ENCODE measurements at places on chromosomes 4 and X. TPM values are rescaled to one million over a fixed set of nuclear protein-coding genes. Genes with fewer than 3 reads are reported as not detected.
A peak's percentile ranks its signal among the peaks of the same experiment; 100 is the strongest.

GRCh38 chrX:20252381-20253231 lies 14.1 kb downstream of the RPS6KA3 start:
- no peak overlapping the region for H3K4me3 ChIP-seq
- no peaks in the 10 kb centered on the region for H3K27me3 ChIP-seq
- H3K4me1 ChIP-seq: peaks cover 32% of the 10 kb centered on the region
- H3K27ac ChIP-seq: peak overlapping the region; percentile 64

DNA sequence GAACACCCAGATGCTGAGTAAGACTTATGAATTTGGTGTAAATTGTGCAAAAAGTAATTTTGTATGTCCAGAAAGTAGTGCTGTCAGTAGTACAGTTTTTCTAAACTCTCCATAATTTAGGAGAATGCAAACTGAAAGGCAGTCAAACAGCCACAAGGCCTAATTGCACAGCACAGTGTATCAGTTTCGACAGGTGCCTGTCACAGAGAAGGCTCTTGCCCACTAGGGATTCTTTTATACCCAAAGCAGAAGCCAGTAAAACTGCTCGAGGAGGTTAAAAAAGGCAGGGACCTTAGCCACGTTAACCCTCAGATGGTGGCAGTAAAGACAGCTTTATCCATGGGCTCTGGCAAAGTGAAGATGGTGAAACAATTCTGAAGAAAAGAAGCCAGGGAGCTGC lies 69.4 kb upstream of the GATB start:
- DNase-seq: no peak
- H3K36me3 ChIP-seq: no peaks in the 10 kb centered on the region
- H3K27me3 ChIP-seq: no peaks in the 10 kb centered on the region
- no peaks in the 10 kb centered on the region for H3K4me1 ChIP-seq
- H3K4me3 ChIP-seq: no peak overlapping the region
- no peak overlapping the region for H3K27ac ChIP-seq

DNA sequence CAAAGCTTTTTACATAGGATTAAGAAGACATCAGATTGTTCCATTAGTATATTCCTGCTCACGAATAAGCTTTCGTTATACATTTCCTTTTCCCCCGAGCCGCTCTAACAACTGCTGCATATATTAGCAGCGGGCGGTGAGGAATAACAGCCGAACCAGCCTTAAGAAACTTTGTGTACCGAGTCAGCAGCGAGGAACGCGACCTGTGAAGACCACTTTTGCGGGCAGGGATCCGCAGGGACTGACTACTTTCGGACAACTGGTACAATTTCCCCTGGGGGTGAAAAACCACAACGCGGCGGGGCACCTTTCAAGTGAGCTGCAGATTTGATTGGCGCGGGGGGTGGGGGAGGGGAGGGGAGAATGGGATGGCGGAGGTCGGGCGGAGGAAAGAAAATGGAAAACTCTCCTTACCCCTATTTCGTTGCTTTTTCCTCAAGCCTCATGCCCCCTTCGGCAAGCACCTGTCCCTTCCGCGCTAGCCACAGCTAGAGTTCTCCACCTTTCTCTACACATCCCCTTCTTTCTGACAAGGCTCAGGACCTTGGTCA lies 5.9 kb upstream of the PITX2 start:
- no peak overlapping the region for H3K27ac ChIP-seq
- H3K4me1 ChIP-seq: peaks cover 10% of the 10 kb centered on the region
- H3K27me3 ChIP-seq: peaks cover 90% of the 10 kb centered on the region

- no peak overlapping the region for H3K4me3 ChIP-seq
- no peak overlapping the region for H3K27ac ChIP-seq
- no peaks in the 10 kb centered on the region for H3K36me3 ChIP-seq
- DNase-seq: no peak
- H3K27me3 ChIP-seq: peaks cover 4% of the 10 kb centered on the region
Observed at GRCh38 chr4:139229534-139230039, 50.4 kb downstream of the MGARP start.

The CT47B1 gene
- not detected for total RNA-seq

All from activated naive CD8-positive, alpha-beta T cell treated with anti-CD3 and anti-CD28 coated beads, Interleukin-2, amount 10 ng/mL, durations not matched to agents 7 days and 5 days (primary cell).